ENCODE measurements at places on chromosomes 13 and 19. TPM values are rescaled to one million over a fixed set of nuclear protein-coding genes. Genes with fewer than 3 reads are reported as not detected.
A peak's percentile ranks its signal among the peaks of the same experiment; 100 is the strongest.

DNA sequence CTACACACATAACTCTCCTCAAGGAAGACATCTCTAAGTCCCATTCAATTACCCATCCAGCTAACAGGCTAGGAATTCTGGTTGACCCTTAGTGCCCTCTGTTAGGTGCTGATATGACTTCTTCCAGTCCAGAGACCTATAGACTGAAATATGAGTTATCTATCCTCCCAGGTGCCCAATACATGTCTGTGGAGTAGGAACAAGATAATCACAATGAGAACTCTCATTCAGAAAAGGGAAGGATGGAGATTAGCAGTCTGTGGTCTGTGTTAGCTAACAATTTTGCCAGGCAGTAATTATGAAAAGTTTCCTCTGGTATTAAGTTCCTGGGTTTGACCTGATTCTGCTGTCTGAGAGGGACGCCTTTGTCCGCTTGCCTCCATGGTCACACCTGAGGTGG, 44.2 kb upstream of the SLAIN1 start:
- DNase-seq: no peak

GRCh38 chr13:110698689-110699088, 7.2 kb downstream of the CARS2 start:
- DNase-seq: no peak

DNA sequence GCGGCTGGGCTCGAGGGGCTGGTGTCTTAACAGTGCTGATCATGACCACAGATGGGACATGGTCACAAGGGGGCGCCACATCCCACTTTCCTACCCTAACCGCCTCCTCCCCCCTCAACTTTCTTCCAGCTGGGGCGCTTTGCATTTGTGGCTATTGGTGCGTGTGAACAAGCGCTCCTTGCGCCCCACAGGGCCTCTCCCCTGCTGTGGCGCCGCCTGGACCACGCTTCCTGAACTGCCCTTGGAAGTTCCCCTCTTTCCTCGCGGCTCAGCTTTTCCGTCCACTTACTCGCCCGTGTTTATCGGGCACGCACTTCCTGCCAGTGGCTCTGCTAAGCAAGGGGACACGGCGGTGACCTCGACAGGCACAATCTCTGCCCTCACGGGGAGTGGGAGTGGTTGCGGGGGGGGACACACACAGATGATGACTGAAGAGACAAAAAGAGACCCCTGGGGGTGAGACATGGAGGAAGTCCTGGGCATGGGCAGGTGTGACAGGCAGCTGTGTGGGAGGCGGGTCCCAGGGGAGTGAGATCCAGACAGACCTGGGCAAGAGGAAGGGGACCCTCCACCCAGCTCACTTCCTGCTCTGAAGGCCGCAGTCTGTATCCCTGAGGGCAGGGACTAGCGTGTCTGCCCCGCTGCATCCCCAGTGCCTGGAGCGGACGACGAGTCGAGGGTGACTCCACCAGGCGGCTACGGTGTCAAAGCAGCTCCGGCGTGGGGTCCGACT, 40.3 kb downstream of the ZNF787 start:
- peak; percentile 79 for DNase-seq

DNA sequence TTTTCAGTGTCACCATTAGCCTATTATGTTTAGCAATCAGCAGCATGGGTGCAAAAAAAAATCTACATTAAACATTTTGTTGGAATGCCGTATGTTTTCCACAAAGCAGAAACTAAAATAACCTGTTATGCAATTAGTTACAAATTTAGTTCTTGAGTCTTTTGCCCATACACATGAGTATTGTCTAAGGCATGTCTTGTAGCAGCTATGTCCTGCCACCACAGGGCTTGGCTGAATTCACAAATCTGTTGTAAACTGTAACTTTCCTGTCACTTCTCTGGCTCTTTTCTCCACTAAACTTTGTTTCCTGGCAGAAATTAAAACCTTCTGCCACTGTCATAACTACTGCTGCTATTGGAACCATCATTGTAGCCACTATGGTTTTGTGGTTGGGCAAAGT, 277.9 kb upstream of the SPRY2 start:
- no peak for DNase-seq

- no peak for DNase-seq
These were observed 234.3 kb downstream of the LMO7 start for GRCh38 chr13:75870397-75870903.

DNA sequence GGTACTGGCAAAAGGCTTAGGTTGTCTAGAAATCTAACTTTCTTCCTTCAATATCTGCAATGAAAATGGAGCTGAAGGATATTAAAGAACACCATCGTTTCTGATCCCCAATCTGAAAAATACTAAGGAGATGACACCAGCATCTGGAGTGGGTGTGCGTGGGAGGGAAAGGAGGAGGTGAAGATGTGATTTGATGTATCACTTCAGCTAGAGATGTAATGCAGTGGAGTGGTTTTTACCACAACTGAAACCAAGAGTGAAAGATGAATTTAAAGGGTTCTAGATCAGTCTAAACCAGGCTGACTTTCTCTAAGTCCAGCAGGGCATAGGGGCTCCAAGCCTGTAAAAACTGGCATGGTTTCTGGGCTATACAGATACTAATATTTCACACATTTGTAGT, 148.4 kb downstream of the AKAP11 start:
- no peak for DNase-seq

GRCh38 chr13:100625447-100625846, 36.9 kb upstream of the GGACT start:
- DNase-seq: no peak

- DNase-seq: no peak
These were observed 90.8 kb downstream of the TSHZ3 start for GRCh38 chr19:31258211-31259052.

- DNase-seq: no peak
These were observed 2.4 kb upstream of the TMED1 start for GRCh38 chr19:10838377-10838776.

- no peak for DNase-seq
These were observed at the start of gene MLNR for GRCh38 chr13:49220036-49220855. Gene MLNR (plus strand): TSS chr13:49220338. CDS start chr13:49220338, 0 bp downstream.

DNA sequence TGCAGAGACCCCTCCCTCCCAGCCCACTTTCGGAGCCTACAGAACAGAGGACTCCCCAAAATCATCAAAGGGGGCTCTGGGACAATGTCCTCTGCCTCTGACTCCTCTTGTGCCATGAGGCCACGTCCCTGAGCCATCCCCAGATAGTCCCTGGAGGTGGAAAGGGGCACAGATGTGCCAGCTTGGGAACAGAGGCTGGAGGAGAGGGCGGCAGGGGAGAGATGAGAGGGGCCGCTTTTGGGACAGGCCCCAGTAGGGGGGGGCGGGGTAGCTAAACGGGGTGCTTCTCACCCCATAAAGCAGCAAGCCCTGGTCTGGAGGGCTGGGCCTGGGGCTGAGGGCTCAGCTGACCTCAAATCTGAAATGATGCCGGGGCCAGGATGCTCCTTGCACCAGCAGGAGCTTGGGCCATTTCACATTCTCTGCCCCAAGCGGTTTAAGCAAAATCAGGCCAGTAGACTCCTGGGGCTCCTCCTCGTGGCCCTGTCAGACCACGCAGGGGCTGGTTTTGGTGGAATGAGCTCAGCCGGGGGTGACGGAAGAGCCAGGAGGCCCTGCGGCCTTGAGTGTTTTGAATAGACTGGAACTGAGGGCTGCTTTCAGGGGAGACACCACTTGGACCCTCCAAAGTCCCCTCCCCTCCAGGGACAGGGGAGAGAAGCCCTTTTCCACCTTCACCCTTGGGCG, 27.1 kb downstream of the ONECUT3 start:
- DNase-seq: no peak

GRCh38 chr13:65999411-65999810, 1230.7 kb downstream of the PCDH9 start:
- DNase-seq: no peak

DNA sequence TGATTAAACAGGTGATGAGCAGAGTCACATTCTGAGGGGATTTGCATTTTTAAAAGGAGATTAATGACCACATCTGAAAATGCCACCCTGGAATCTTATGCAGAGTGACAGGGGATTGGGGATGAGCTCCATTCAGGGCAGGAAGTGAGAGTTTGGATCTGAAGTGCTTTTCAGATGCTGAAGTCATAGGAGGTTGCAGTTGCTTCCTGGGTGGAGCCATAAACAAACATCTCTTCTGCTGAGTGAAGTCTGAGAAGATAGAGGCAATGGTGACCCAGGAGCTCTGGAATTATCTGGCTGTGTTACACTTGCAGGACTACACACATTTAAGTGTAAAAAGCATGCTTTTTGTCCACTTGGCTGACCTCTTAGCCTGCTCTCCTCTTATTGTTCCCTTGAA, 51.4 kb upstream of the PSG8 start:
- DNase-seq: no peak

GRCh38 chr13:106997696-106998095, 429.8 kb upstream of the ARGLU1 start:
- no peak for DNase-seq

- DNase-seq: no peak
These were observed 20.4 kb downstream of the MISP start for GRCh38 chr19:771332-771785.

DNA sequence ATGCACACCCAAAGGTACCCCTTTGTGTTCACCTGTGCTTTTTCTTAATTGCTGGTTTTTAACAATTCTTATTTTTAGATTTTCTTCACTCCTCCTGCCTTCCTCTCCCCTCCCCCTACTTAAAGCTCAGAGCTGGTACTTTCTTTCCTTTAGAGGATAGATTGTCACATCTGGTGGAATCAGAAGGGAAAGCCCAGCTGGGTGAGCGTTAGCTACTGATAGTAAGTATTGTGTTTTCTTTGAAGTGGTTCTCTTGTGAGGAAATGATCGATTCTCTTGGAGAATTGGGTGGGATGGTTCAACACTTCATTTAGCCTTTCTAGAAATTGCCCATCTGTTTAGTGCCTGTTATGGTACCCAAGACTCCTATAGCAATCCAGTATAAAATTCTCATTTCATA, 84.8 kb downstream of the FLT1 start:
- no peak for DNase-seq

DNA sequence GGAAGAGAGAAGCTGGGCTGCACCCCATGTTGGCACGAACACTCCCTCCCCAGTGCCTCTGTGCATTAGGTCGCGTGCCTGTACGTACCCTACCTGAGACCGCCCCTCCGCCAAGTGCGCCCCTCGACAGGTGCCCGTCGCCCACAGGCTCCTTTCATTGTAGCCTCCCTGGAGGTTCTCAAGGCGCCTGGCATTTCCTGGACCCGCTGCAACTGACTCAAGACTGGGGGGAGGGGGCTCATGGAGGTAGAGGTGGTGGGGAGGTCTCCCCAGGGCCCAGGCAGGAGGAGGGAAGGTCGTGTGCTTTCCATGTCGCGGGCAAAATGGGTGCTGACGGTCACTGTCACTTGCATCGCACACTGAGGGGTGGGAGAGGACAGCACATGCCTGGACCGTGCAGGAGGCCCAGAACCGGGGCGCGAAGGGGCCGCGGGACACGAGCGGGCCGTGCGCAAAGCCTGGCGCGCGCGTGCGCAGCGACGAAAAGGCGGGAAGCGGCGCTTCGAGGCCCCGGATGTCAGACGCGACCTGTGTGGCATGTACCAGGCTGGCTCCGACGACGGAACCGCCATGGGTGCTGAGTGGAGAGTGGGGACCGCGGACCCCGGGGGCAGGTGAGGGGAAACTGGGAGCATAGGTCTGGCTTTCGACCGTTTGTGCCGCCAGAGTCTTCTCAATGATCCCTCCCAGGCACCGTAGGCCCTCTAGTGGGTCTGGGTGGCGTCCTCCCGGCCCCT, 16.5 kb downstream of the NFIX start:
- DNase-seq: no peak

DNA sequence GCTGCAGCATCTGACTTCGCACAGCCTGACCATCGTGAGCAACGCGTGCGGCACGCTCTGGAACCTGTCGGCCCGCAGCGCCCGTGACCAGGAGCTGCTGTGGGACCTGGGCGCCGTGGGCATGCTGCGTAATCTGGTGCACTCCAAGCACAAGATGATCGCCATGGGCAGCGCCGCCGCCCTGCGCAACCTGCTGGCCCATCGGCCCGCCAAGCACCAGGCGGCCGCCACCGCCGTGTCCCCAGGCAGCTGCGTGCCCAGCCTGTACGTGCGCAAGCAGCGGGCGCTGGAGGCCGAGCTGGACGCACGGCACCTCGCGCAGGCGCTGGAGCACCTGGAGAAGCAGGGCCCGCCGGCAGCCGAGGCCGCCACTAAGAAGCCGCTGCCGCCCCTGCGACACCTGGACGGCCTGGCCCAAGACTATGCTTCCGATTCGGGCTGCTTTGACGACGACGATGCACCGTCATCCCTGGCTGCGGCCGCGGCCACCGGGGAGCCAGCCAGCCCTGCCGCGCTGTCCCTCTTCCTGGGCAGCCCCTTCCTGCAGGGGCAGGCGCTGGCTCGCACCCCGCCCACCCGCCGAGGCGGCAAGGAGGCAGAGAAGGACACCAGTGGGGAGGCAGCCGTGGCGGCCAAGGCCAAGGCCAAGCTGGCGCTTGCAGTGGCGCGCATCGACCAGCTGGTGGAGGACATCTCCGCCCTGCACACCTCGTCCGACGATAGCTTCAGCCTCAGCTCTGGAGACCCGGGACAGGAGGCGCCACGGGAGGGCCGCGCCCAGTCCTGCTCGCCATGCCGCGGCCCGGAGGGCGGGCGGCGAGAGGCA, 13.6 kb downstream of the C19orf25 start:
- DNase-seq: no peak

DNA sequence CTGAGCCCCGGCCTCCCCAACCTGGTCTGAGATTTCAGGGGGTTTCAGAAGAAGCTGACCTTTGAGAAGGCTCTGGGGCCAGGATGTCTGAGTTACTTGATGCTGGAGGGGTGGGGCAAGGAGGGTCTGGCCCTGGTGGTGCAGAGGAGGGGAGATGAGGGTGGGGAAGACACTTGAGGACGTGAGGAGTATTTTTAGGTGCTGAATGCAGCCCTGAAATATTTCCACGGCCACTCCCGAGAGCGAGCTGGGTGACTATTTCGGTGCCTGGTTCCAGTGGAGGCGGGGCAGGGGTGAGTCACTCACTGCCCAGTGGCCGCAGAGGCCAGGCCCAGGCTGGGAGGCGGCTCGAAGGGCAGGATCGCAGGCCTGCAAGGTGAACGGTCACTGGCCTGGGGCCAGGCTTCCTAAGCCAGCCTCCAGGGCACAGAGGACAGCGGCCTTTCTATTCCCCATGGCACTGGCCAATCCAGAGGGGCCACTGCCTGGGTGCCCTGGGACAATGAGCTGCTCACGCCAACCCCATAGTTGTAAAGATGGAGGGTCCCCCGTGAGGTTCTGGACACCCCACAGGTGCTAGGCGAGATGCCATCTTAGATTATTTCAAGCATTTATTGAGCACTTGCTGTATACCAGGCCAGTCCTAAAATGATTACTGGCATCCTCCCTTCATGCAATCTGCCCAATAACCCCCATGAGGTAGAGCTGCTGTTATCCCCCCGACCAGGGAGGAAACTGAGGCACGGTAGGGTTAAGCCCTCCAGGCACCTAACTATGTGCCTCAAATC, 19.7 kb upstream of the JUND start:
- no peak for DNase-seq

The FLT1 gene
- 24.8 TPM for total RNA-seq

The CGB3 gene
- total RNA-seq: not detected

The RHPN2 gene
- 19.5 TPM for total RNA-seq

The INSL3 gene
- total RNA-seq: 2.7 TPM

The BLOC1S3 gene
- total RNA-seq: 6.4 TPM

The HIPK4 gene
- total RNA-seq: 2.2 TPM

The ZNF99 gene
- total RNA-seq: 0.09 TPM

The SCAMP4 gene
- 57.8 TPM for total RNA-seq

The ZNF729 gene
- not detected for total RNA-seq

The RAB3D gene
- total RNA-seq: 14.0 TPM

All from omental fat pad (tissue), 4 donors.